ENCODE measurements at places on chromosomes 12 and 14. TPM values are rescaled to one million over a fixed set of nuclear protein-coding genes. Genes with fewer than 3 reads are reported as not detected.

The BCL2L2 gene
- 33.5 TPM for total RNA-seq

DNA sequence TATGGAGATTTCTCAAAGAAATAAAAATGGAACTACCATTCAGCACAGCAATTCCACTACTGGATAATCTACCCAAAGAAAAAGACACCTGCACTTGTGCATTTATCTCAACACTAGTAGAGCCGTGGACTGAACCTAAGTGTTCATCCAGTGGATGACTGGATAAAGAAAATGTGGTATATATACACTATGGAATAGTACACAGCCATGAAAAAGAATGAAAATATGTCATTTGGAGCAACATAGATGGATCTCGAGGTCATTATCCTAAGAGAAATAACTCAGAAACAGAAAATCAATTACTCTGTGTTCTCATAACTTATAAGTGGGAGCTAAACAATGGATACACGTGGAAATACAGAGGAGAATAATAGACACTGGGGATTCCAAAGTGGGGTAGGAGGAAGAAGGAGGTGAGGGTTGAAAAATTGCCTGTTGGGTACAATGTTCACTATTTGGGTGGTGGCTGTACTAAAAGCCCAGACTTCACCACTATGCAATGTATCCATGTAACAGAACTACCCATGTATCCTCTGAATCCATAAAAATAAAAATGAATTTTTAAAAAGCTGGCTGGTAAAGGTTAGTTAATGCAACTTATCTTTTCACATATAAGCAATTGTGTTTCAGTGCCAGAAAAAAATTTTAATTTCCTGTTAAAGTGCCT is 130.7 kb downstream of the FOXA1 start:
- no peaks in the 10 kb centered on the region for H3K27me3 ChIP-seq
- no peaks in the 10 kb centered on the region for H3K4me1 ChIP-seq
- no peak for DNase-seq
- no peak overlapping the region for H3K4me3 ChIP-seq
- no peaks in the 10 kb centered on the region for H3K36me3 ChIP-seq
- H3K27ac ChIP-seq, result no peak overlapping the region

DNA sequence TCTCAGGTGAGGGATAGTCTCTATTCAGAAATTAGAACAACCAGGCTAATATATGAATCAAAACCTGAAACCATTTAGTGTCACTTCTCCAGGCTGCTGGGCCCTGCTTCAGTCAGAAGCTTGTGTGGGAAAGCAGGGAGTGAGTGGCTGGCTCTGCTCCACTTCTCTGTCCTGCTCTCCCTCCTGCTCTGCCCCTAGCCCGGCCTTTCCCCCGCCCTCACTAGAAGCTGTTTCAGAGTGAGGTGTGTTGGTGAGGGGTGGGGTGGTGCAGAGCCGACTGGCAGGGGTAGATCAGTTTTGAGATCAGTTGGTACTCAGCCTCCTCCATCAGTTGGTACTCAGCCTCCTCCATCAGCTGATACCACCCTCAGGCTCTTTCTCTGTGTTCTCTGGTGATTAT is 7.0 kb upstream of the PPP1R1A start:
- DNase-seq, result no peak
- H3K4me3 ChIP-seq, result no peak overlapping the region
- no peaks in the 10 kb centered on the region for H3K4me1 ChIP-seq
- H3K36me3 ChIP-seq, result no peaks in the 10 kb centered on the region

DNA sequence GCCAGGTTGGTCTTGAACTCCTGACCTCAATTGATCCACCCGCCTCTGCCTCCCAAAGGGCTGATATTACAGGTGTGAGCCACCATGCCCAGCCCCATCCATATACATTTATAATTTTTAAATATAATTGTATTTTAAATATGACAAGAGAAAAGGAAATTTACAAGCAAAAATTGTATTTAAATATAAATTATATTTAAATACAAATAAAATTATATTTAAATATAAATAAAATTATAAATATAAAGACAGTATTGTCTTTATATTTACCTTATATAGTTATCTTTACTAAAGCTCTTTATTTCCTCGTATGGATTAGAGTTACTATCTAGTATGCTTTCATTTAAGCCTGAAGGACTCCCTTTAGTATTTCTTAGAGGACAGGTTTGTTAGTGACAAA is 11.9 kb upstream of the ATF7 start:
- no peaks in the 10 kb centered on the region for H3K36me3 ChIP-seq
- no peaks in the 10 kb centered on the region for H3K27me3 ChIP-seq

The MSRB3 gene
- total RNA-seq, result 4.5 TPM

DNA sequence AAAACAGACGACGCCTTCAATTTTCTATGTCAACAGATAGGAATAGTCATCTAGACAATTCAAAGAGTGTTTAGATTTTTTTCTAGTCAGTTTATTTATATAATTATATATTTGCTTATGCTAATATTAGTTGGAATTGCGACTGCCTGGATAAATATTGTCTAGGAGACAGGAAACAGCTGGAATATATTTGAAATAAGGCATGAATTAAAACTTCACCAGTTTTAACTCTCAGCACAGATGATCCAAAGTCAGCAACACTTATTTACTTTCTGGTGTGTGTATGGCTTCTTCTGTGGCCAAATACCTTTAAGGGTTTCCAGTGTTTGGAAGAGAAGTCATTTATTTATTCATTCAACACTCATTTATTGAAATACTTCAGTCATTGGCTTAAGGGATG is 1215.4 kb upstream of the USP15 start:
- DNase-seq, result no peak
- H3K4me3 ChIP-seq, result no peak overlapping the region
- H3K27ac ChIP-seq, result no peak overlapping the region
- H3K4me1 ChIP-seq, result no peaks in the 10 kb centered on the region
- no peaks in the 10 kb centered on the region for H3K36me3 ChIP-seq
- no peaks in the 10 kb centered on the region for H3K27me3 ChIP-seq

DNA sequence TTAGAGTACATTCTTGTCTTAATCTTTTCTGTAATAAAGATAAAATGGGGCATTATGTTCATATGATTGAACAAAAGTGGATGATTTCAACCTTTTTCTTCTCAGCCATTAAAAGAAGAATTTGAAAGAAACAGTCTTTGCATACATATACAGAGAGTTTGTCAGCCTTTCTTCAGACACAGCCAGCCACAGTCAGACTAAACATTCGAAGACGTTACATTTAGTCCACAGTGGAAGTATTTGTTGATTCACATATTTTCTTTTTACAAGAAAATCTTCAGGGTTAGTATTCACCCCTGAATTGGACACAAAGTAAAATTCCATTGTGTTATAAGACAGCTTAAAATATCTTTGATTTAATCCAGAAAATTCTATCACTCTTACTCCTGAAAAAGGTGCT is 36.2 kb downstream of the ETV6 start:
- peaks cover 6% of the 10 kb centered on the region for H3K4me1 ChIP-seq
- no peak overlapping the region for H3K4me3 ChIP-seq
- no peaks in the 10 kb centered on the region for H3K27me3 ChIP-seq
- H3K27ac ChIP-seq, result no peak overlapping the region

All from PC-3 (cell line).